ENCODE measurements at places on chromosomes 5 and 9.

DNA sequence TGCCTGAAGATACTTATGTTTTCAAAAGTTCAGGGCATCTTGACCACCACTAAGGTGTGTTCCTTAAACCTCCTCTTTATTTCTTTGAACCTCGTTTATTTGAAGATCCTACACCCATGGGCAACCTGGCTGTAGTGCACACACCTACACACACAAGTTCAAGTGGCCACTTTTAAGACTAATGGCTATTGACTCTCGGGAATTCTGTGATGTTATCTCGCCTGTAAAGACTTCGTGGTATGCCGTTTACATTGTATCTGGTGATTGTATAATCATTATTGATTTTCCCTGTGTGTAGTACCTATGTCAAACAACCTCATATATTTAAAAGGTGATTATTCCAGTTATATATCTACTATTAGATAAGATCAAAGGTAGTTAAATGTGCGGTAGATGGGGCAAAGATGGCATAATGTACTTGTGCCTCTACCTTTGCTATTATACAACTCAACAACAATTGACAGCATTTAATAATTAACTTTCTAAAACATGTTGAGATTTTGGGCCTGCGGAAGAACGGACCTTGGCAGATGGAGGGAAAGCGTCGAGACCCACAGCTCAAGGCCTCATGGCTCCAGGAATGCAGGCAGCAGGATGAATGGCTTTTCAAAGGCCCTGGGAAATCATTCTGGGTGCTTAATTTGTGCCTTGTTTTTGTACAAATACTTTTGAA, 51.4 kb upstream of the IRX2 start:
- DNase-seq, result no peak

DNA sequence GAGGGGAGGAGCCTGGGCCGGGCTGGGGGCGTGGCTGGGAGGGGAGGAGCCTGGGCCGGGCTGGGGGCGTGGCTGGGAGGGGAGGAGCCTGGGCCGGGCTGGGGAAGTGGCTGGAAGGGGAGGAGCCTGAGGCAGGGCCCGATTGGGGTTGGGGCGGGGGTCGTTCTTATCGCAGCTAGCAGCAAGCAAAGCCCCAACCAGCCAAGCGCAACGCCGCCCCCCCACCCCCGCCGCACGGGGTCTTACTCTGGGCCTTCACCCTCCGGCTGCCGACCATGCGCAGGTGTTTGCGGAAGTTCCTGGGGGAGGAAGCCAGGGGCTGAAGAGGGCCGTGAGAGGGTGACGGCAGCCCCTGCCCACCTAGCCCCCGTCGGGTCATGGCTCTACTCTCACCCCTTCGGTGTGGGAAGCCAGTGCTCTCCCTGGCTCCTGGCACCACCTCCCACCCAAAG, 5.0 kb downstream of the NSMF start:
- no peak for DNase-seq

- DNase-seq, result no peak
Observed at GRCh38 chr9:125999504-125999881, 252.3 kb downstream of the PBX3 start.

- no peak for DNase-seq
Observed at GRCh38 chr5:83785176-83785668, 64.6 kb upstream of the HAPLN1 start.

DNA sequence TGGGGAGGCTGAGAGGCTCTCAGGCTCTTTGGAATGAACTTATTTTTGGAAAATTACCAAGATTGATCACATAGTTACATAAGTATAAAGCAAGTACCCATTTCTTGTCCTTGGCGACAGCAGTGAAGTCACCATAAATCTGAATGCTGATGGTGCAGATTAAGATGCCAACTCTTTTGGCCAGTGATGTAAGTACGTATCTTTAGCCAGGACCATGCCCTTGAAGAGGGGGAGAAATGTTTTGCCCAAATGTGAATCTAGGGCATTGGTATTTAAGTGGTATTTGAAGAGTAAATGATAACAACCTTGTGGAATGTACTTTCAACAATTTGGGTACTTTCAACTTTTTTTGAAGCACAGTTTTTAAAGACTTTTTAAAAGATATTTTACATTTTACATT, 68.2 kb upstream of the RAD23B start:
- no peak for DNase-seq

GRCh38 chr9:128142061-128142460, 7.2 kb upstream of the LCN2 start:
- no peak for DNase-seq

- DNase-seq, result peak; percentile 21
Observed at GRCh38 chr5:128537221-128537999, 635 bp downstream of the FBN2 start.

DNA sequence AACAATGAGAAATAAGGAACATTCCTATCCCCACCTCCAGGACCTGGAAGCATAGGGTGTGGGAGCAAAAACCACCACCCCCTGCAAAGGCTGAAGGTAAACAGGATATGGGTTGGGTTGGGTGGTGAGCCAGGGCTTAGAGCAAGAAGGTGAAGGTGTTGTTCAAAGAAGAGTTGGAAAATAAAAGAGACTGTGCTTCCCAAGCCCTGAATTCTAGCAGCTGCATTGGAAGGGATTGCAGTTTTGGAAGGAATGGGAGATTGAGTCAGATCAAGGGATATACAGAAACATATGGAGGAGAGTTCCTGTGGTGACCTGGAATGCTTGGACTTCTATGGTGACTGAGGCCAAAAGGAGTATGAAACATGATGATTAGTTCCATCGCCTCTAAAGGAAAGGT, 24.7 kb upstream of the MTAP start:
- no peak for DNase-seq

DNA sequence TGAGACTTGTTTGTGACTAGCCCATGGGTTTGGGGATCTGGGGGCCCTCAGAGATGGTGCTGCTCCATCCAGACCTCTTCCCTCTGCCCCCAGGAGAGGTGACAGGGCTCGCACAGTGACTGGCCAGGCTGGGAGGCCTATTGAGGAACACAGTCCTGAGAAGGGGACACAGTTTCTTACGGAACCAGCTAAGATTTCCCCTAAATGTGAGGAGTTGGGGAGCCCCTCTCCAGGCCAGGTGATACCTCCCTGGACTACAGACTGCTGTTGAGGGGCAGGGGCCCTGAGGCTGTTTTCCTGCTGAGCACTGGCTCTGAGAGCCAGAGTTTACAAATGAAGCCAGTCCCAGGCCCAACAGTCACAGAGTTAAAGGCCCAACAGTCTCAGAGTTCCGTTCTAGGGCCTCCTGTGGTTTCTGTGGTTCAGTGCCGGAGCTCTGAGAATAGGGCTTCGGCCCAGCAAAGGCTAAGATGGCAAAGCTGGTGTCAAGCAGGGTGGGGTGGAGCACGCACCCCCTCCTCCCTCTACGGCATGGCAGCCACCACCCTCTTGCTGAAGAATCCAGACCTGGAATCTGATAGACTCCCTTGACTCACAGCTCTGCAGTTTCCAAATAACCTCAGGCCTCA, 1.1 kb upstream of the SEMA4D start:
- DNase-seq, result no peak

DNA sequence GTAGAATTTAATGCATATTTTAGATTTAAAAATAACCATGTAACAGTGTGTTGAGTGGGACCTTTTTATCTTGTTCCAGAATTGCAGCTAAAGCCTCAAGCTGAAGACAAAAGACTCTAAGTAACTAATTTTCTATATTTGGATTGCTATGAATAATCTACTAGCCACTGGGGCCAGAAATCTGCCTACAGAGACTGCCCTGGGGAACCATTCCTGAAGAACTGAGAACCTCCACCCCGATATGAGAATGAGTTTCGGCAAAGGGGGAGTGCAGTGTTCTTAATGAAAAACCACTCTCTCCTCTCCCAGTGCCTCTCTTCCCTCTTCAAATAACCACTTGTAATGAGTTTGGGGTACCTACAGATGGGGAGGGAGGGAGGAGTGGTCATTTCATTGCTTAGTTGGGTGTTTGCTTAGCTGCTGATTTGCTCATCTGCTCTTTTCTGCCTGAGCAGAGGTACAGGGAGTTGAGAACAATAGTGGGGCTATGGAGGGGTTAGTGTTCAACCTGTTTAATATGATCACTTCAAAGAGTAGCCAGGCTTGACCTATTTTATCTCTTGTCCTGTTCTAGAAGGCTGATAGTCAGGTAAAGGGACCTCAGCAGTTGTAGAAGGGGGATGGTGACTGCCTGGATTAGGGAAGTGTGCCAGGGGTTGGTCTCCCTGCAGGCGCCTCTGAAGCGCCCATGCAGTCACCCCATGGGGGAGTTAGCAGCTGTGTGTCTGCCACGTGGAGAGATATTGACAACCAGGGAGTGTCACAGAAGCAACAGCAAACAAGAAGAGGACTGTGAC, 47.7 kb downstream of the ATG10 start:
- peak; percentile 89 for DNase-seq

GRCh38 chr9:128361986-128362646, 9.1 kb upstream of the URM1 start:
- peak; percentile 78 for DNase-seq
